HFF-Myc (cell line): ENCODE measurements at places on chromosomes 7 and 10.

GRCh38 chr10:4771554-4772201 is 54.3 kb upstream of the AKR1E2 start:
- no peak for DNase-seq

DNA sequence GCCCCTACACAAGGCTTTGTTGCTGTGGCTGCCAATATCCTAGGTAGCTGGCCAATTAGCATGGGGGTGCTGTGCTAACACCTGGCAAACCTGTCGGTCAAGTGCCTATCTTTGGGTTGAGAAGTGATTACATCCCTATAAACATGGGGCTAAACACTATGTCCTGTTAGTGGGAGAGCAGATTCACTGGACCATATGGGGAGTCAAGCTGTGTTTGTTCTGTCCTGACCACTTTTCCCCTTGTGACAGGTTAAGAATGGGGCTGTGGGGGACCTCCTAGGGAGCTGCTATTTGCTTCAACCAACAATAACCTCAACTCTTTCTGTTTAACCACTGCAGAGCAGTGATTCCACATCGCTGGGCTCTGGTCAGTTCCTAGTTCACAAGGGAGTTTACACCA is 151.5 kb upstream of the AOAH start:
- DNase-seq = no peak

GRCh38 chr10:5668429-5668828 is 2.0 kb upstream of the ASB13 start:
- no peak for DNase-seq

- DNase-seq = no peak
These were observed 38.3 kb downstream of the PDGFA start for GRCh38 chr7:481219-481930.

- no peak for DNase-seq
These were observed 120.3 kb upstream of the ADAM12 start for GRCh38 chr10:126508535-126509040.

GRCh38 chr10:90945491-90946070 is 24.7 kb upstream of the ANKRD1 start:
- no peak for DNase-seq

GRCh38 chr7:11231190-11231589 is 257.5 kb downstream of the PHF14 start:
- no peak for DNase-seq

- no peak for DNase-seq
These were observed 236.7 kb downstream of the DIP2C start for GRCh38 chr10:452512-453426.

DNA sequence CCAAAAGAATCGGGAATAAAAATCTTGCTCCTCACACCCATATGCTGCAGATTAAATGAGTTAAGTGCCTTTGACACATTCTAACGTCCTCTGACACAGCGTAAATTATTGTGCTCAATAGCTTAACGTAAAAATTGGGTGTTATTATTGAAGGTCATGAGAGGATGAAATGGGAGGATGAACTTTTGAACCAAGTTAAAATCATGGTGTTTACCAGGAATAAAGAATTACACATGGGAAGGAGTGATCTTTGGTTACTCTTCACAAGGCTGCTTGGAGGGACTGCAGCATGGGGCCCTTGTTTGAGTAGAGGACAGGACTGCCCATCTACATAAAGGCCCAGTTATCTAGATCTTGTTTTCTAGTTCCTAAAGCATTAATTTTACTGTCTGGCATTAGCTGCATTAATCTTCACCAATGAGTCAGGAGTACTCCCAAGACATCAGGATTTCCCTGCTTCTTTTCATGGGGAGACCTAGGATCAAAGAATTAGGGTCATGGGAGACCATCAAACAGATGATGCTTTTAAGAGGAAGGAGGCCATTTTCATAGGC is 84.9 kb upstream of the PRR15 start:
- no peak for DNase-seq

DNA sequence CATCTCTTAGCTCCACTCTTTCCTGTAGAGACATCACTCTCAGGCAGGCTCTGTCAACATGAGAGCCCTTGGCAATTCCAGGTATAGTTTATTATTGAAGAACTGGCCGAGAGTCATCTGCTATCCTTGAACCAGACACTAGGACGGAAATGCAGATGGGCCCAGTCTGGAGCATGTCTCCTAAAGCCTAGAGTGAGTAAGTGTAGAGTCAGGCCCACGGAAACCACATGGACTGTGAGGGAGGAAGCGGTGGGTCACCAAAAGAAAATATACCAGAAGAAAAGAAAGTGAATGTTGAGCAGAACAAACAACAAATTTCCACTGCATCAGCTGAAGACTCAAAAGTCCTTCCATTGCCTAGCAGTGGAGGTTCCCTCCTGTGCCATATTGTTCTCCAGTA is 15.7 kb upstream of the RELN start:
- DNase-seq = no peak

DNA sequence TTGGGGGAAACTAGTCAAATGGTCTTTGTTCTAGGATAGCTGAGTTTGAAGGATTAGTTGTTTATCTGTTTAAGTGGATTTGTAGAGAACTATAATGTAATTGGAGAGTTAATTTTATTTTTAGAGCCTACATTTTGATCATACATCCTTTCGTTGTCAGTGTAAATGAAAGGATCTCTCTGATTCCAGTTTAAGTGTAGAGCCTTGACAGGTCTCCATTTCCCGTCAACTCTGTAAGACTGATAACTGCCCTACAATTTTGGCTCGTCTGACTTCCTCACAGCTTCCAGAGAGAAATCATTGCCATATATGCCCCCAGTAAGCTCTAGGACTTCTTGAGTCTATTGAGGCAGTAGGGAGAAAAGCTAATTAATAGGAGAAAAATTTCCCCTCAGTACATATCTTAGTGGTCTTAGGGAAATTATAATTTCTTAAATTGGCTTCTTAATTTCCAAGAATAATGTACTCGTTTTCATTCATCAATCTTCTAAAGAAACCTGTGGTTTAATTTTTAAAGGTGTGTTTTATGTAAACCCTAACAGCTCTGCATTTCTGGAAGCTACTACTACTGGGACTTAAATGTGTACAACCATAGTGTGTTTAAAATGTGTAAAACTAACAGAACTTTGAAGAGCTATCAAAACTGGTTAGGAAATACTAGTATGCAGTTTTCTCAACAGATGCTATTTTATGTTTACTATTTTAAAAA is 3.8 kb downstream of the KMT2E start:
- no peak for DNase-seq

GRCh38 chr7:33905389-33906032 is at the start of gene BMPER:
Gene BMPER (plus strand): TSS chr7:33905539. CDS start chr7:33905614, 75 bp downstream.
- no peak for DNase-seq

DNA sequence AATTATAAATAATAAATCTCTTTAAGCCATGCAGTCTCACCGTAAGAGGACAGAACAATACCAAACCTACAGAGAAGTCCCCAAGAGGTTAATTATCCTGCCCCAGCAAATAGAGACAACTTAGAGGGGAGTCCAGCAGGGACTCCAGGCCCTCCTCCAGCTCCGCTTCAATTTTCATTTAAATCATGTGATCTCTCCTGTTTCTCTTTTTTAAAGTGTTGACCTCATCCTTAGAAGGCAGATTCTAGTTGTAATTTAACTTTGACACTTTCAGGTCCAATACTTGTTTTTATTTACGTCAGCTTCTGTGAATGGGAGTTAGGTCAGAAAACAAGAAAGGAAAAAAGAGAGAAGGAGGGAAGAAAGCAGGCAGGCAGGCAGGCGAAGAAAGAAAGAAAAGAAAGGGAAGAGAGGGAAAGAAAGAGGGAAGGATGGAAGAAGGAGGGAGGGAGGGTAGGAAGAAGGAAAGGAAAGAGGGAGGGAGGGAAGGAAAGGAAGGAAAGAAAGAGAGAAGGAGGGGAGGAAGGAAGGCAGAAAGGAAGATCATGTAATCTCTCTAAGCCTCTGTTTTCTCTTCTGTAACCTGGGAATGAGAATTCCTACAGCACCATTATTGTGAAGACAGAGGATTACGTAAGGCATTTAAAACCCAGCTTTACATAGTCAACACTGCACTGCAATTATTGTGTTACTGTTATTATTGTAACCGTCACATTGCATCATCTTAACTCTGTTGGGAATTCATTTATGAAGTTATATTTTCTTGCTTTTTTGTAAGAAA is 227.7 kb downstream of the SKIDA1 start:
- no peak for DNase-seq

DNA sequence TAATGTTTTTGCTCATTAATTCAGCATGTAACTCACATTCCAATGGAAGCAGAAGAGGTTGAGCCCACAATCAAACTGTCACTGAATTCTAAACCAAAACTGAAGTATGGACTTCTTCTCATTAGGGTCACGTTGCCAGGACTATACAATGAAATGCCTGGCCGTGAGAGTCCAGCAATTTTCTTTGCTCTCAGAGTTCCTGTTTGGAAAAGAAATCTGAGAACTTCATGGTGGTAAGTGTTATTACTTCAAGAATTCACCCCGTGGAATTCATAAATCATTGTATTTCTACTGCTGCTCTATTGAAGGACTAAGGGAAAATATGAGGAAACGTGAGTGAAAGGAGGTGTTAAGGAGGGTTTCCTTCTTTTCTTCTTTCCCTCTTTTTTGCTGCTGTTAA is 441.8 kb upstream of the AKR1E2 start:
- no peak for DNase-seq

DNA sequence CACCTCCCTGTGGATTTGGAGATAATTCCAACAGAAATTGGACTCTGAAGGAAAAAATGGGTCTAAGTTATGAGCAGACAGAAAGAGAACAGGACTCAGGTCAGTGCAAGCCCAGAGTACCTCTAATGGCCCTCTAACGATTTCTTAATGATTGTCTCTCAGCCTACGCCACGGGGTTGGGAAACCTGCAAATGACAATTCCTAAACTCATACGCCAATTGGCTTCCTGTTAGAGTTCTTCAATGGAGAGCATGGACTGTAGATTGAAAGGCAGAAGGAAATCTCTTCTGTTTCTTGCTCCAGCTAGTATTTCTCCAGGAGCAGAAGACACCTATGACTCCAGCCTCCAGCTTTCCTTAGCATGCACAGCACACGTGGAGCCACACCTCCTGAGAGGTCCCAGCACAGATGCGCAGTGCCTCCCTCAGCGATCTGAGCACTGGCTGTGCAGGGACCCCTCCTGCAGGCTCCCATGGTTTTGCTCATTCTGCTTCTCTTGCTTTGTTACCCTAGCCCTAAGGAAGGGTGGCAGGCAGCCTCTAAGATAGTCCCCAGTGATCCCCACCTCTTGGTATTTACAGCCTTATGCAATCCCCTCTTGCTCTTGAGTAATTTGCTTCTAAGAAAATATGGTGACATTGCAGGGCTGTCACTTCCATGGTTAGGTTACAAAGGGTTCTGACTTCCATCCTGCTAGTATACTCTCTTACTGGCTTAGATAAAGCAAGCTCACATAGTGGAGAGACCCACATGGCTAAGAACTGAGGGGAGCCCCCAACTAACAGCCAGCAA is 30.1 kb downstream of the DENND11 start:
- no peak for DNase-seq

GRCh38 chr10:68954904-68955303 is 1.1 kb upstream of the DDX21 start:
- no peak for DNase-seq

DNA sequence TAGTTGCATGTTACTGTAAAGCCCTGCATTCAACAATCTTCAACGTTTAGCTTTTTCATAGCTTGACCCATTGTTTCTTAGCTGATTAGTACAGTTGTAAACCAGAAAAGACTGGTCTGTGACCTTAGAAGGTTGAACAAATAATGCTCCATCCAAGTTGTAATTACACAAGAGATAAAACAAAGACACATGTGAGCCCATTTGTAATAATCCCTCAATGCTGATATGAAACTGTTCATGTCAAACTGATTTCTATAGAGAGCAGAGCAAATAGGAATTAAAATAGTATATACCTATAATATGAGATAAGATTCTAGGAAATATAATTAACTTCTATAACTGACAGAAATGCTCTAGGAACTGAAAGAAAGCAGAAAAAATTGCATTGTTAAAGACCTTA is 94.7 kb upstream of the SLC25A13 start:
- no peak for DNase-seq

DNA sequence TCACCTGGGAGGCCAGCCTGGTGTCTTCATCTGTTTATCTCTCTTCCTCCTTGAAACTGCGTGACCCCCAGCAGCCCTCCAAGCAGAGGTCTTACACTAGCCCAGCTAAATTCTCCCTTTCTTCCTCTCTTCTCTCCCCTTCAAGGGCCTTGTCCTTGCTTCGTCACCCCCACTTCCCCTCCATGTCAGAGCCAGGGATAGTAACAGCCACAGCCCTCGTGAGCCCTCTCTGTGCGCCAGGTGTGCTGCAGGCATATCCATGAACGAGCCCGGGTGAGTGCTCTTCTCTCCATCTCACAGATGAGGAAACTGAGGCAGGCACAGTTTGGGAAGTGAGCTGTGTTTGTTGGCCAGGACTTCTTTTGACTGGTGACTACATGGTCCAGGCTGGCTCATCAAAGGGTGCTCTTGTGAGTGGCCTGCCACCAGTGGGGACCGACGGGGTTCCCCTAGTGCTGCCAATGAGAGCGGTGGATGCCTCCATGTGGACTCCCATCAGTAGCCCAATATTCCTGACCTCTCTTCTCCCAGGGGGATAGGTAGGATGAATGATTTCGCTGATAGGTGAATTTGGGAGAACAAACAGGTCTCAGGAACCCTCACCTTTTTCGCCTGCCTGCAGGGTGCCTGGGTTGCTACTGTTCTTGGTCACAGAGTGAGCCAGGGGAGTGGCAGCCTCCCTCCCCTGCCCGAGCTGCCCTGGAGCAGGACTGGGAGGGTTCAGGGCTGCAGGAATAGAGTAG is 38.1 kb downstream of the ADRA2A start:
- DNase-seq = no peak

DNA sequence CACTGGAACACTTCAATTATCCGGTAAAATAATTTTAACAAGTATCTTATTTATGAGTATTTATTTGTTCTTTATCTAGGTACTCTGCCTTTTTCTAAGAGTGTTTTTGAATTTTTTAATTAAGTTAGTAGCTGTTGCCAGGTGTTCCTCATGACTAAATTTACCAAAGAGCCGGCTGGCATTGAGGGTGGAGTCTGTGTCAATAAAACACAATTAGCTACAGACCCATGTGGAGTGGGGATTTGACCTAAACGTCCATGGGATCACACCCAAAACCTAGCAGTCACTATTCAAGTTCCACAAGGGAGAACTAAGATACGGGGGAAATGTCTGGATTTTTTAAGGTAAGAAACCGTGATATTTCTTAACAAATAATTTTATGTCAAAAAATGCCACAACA is 9.8 kb downstream of the SLC16A12 start:
- no peak for DNase-seq

DNA sequence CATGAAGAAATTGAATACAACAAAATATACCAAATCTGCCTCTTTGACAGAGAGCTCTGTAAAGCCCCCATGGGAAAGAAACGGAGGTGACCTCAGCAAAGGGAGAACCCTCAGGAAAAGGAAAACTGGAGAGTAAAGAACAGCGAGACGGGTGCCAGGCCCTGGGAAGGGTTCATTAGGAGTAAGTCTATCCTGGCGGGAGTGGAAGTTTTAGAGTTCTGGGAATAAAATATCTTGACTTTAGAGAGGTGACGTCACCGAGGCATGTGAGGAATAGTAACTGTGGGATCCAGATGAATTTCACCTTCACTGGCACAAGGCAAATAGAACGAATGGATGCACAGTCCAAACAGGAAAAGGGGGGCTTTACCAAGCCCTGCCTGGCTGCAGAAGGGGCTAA is 362.8 kb upstream of the IGFBP3 start:
- no peak for DNase-seq

- DNase-seq = no peak
These were observed at the start of gene NT5C3A for GRCh38 chr7:33062023-33062781. Gene NT5C3A (minus strand): TSS chr7:33062776. CDS start chr7:33062705, 71 bp downstream.

GRCh38 chr7:132255898-132256297 is 320.4 kb downstream of the PLXNA4 start:
- DNase-seq = no peak

GRCh38 chr10:66964946-66965345 is 39.1 kb downstream of the LRRTM3 start:
- DNase-seq = no peak

- no peak for DNase-seq
These were observed 519 bp upstream of the ZNF655 start for GRCh38 chr7:99557940-99558305.
